ENCODE measurements at places on chromosomes 1 and 21.

- DNase-seq = no peak
Measured at GRCh38 chr21:29449306-29449950, 150.7 kb downstream of the BACH1 start.

GRCh38 chr21:37593015-37593414 is 226.4 kb downstream of the DYRK1A start:
- DNase-seq = no peak

- DNase-seq = no peak
Measured at GRCh38 chr1:11822091-11822490, 16.1 kb downstream of the CLCN6 start.

- no peak for DNase-seq
Measured at GRCh38 chr1:211153932-211154331, 20.0 kb upstream of the KCNH1 start.

- no peak for DNase-seq
Measured at GRCh38 chr21:39869141-39869818, 2.0 kb downstream of the PCP4 start.

DNA sequence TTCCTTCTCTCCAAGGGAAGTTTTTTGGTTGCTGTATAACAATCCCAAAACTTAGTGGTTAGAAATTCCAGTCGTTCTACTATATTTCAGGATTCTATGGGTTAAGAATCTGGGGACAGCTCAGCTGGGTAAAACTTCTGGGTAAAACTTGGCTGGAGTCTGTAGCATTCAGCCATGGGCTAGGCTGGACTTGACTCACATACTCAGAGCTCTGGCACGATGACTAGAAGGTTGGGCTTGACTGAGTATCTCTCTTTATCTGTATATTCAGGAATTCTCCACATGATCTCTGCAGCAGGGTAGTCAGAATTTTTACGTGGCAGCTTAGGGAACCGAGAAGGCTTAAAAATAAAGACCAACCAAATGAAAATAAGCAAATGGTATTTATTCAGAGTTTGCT is 28.2 kb upstream of the HRNR start:
- no peak for DNase-seq

DNA sequence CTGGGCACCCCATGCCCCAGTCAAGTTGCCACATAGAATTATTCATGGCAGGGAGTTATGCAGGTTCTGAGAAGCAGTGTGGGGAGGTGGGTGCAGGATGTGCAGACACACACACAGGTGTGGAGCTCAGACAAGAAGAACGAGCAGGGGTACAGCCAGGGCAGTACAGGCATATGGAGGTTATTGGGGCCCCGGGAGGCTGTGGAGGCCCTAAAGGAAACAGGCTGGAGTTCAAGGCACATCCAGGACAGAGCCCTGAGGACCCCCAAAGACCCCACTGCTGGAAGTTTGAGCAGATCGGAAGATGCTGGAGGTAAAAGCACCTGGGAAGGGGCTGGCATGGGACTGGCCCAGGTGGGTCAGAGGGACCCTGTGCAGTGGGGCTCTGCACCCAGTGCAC is 171.3 kb downstream of the PSMG1 start:
- no peak for DNase-seq

- DNase-seq = no peak
Measured at GRCh38 chr1:229344139-229344538, 1.3 kb upstream of the CCSAP start.
